Umbilical cord (tissue), 2 donors: ENCODE measurements at places on chromosomes 3 and 15. TPM values are rescaled to one million over a fixed set of nuclear protein-coding genes. Genes with fewer than 3 reads are reported as not detected.

The ADIPOQ gene
- 3.9 TPM for total RNA-seq

The ARHGEF26 gene
- 26.5 TPM for total RNA-seq

The FAM3D gene
- total RNA-seq = not detected

The LEKR1 gene
- total RNA-seq = 8.4 TPM

The CCDC51 gene
- 4.8 TPM for total RNA-seq

The RBP2 gene
- not detected for total RNA-seq

The SLC22A13 gene
- total RNA-seq = 0.48 TPM

The LXN gene
- total RNA-seq = 11.8 TPM

The MYD88 gene
- 16.4 TPM for total RNA-seq

The TUSC7 gene
- total RNA-seq = 2.9 TPM

The PPARG gene
- total RNA-seq = 2.9 TPM

The DLL4 gene
- total RNA-seq = 3.6 TPM

The TIMP4 gene
- 6.7 TPM for total RNA-seq

The EEF1AKMT4 gene
- total RNA-seq = not detected

The NLGN1 gene
- 8.7 TPM for total RNA-seq

The ARPC4 gene
- 154 TPM for total RNA-seq

The GABRG3 gene
- 1.7 TPM for total RNA-seq

The IQCF5 gene
- 18.3 TPM for total RNA-seq

The GOLGA6A gene
- 2.6 TPM for total RNA-seq

The CLDN11 gene
- total RNA-seq = 1.7 TPM

The EPHA6 gene
- 1.4 TPM for total RNA-seq

The SCG5 gene
- 1.4 TPM for total RNA-seq

The SPINK8 gene
- total RNA-seq = not detected

The ZCWPW2 gene
- total RNA-seq = 2.9 TPM

The ITGA11 gene
- 84.5 TPM for total RNA-seq

The RNF111 gene
- total RNA-seq = 19.7 TPM

The TMEM108 gene
- 6.0 TPM for total RNA-seq

The PAQR9 gene
- total RNA-seq = 7.9 TPM

The GHRL gene
- not detected for total RNA-seq

The SERPINI2 gene
- total RNA-seq = 3.1 TPM

The SOX14 gene
- 0.72 TPM for total RNA-seq

The AP4E1 gene
- total RNA-seq = 33.2 TPM
